ENCODE measurements at places on chromosomes 6 and 20.

- H3K4me3 ChIP-seq, result no peak overlapping the region
- H3K27ac ChIP-seq, result no peak overlapping the region
- peaks cover 38% of the 10 kb centered on the region for H3K4me1 ChIP-seq
- no peak for DNase-seq
- H3K27me3 ChIP-seq, result no peaks in the 10 kb centered on the region
Measured at GRCh38 chr6:43187821-43188220, 5.8 kb downstream of the CUL9 start.

DNA sequence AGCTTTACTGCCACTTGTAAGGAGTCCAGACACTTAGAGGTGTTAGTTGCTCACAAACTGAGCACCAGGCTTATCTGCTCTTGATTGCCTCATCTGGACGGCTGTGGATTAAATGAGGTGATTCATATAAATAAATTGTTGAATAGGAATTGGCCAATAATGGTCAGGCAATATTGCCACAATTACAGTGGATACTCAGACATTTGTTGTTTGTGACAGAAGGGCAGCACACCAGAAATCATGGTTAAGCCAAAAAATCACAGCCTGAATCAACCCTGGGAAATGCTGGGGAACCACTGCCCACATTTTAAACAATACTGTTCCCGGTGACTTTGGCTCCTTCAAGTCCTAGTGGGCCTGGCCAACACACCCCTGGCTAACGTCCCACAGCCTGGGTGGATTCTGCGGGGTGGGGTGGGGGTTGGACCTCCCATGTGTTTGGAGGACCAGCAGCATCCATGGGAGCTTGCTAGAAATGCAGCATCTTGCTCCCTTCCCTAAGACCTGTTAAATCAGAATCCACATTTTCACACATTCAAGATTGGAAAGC lies 29.5 kb upstream of the SPDEF start:
- H3K27me3 ChIP-seq, result no peaks in the 10 kb centered on the region
- H3K4me3 ChIP-seq, result no peak overlapping the region
- H3K27ac ChIP-seq, result no peak overlapping the region
- no peak for DNase-seq
- H3K4me1 ChIP-seq, result peaks cover 19% of the 10 kb centered on the region
- peaks cover 6% of the 10 kb centered on the region for H3K36me3 ChIP-seq

GRCh38 chr6:32436995-32437836 lies 2.5 kb upstream of the HLA-DRA start:
- H3K4me1 ChIP-seq, result peaks cover 22% of the 10 kb centered on the region
- DNase-seq, result no peak
- no peak overlapping the region for H3K27ac ChIP-seq

GRCh38 chr6:108619431-108620197 lies 58.9 kb downstream of the FOXO3 start:
- no peak overlapping the region for H3K4me3 ChIP-seq
- H3K27ac ChIP-seq, result peak overlapping the region; percentile 32
- H3K4me1 ChIP-seq, result peaks cover 69% of the 10 kb centered on the region
- peaks cover 1% of the 10 kb centered on the region for H3K36me3 ChIP-seq

DNA sequence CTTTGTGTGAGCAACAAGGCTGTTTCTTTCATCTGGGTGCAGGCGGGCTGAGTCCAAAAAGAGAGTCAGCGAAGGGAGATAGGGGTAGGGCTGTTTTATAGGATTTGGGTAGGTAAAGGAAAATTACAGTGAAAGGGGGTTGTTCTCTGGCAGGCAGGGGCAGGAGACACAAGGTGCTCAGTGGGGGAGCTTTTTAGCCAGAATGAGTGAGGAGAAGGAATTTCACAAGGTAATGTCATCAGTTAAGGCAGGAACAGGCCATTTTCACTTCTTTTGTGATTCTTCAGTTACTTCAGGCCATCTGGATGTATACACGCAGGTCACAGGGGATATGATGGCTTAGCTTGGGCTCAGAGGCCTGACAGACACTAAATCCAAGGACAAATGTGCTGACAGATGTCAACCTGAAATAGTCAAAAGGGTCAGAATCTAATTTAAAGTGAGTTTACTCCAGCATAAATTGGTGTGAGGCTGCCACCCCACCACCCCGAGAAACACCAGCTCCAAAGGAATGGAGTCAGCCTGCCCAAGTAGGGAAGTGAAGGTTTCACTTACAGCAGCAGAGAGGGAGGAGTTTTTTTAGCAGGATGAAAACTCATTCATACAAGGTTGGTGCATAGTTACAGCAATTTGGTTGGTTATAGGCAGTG lies 560.0 kb upstream of the CDH4 start:
- H3K27ac ChIP-seq, result no peak overlapping the region
- H3K4me1 ChIP-seq, result no peaks in the 10 kb centered on the region
- H3K36me3 ChIP-seq, result peaks cover 4% of the 10 kb centered on the region
- H3K4me3 ChIP-seq, result no peak overlapping the region
- H3K27me3 ChIP-seq, result peaks cover 52% of the 10 kb centered on the region

- no peaks in the 10 kb centered on the region for H3K36me3 ChIP-seq
- H3K27ac ChIP-seq, result no peak overlapping the region
- H3K4me1 ChIP-seq, result no peaks in the 10 kb centered on the region
- no peak overlapping the region for H3K4me3 ChIP-seq
- no peak for DNase-seq
Measured at GRCh38 chr6:113570161-113570560, 287.0 kb upstream of the MARCKS start.

DNA sequence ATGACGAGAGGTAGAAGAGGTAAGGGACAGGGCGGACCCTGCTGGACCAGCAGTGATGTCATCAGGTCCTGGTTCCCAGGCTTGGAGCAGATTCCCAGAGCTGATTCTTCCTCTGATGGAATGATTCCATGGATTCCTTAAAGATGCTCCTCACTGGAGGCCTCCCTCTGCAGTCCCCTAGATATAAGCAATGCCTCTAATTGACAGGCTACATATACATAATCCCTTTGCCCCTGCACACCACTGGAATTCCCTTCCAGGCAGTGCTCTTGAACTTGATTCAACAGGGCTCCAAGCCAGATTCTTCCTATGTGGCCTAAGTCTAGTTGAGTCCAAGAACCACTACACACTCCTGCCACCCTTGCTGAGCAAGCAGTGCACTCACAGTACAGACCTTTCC lies 52.3 kb upstream of the L3MBTL3 start:
- no peak overlapping the region for H3K4me3 ChIP-seq
- no peak overlapping the region for H3K27ac ChIP-seq
- DNase-seq, result no peak
- H3K36me3 ChIP-seq, result no peaks in the 10 kb centered on the region
- H3K27me3 ChIP-seq, result peaks cover 39% of the 10 kb centered on the region
- H3K4me1 ChIP-seq, result no peaks in the 10 kb centered on the region

GRCh38 chr20:47778398-47779354 lies 6.6 kb downstream of the SULF2 start:
- peaks cover 20% of the 10 kb centered on the region for H3K27me3 ChIP-seq
- DNase-seq, result no peak

GRCh38 chr20:54063992-54064676 lies 6.3 kb downstream of the BCAS1 start:
- peaks cover 13% of the 10 kb centered on the region for H3K4me1 ChIP-seq
- peak overlapping the region; percentile 68 for H3K27ac ChIP-seq
- DNase-seq, result peak; percentile 38
- H3K36me3 ChIP-seq, result no peaks in the 10 kb centered on the region

DNA sequence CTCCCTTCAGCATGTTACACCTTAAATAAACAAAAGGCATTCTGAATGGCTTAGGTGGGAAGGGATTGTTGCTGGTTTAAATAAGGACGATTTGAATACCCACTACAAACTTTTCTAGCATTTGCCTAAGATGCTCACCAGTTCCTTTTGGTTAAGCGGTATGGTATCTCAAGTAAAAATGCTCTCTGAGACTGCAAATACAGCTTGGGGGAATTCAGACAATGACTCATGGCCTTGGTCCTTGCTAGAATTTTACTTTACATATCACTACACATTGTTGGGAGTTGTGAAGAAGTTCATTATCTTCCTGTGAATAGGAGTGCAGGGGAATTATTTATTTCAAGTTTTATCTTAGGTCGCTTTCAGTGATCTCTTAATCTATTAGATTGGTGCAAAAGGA lies 670.7 kb downstream of the UTRN start:
- peaks cover 10% of the 10 kb centered on the region for H3K27me3 ChIP-seq
- H3K4me1 ChIP-seq, result no peaks in the 10 kb centered on the region
- peaks cover 1% of the 10 kb centered on the region for H3K36me3 ChIP-seq
- no peak overlapping the region for H3K4me3 ChIP-seq
- H3K27ac ChIP-seq, result no peak overlapping the region

GRCh38 chr6:35392111-35392702 lies 49.8 kb downstream of the PPARD start:
- no peak overlapping the region for H3K4me3 ChIP-seq
- peaks cover 55% of the 10 kb centered on the region for H3K4me1 ChIP-seq
- H3K27ac ChIP-seq, result peak overlapping the region; percentile 10
- no peaks in the 10 kb centered on the region for H3K27me3 ChIP-seq

GRCh38 chr20:17936761-17937732 lies 31.5 kb downstream of the SNX5 start:
- DNase-seq, result no peak
- H3K27me3 ChIP-seq, result peaks cover 6% of the 10 kb centered on the region
- H3K36me3 ChIP-seq, result peaks cover 10% of the 10 kb centered on the region
- peak overlapping the region; percentile 62 for H3K27ac ChIP-seq
- H3K4me3 ChIP-seq, result no peak overlapping the region
- H3K4me1 ChIP-seq, result peaks cover 6% of the 10 kb centered on the region

GRCh38 chr6:44435500-44435899 lies 48.0 kb downstream of the CDC5L start:
- peaks cover 12% of the 10 kb centered on the region for H3K4me1 ChIP-seq
- no peak overlapping the region for H3K27ac ChIP-seq
- no peaks in the 10 kb centered on the region for H3K27me3 ChIP-seq
- H3K4me3 ChIP-seq, result no peak overlapping the region
- DNase-seq, result no peak
- peaks cover 22% of the 10 kb centered on the region for H3K36me3 ChIP-seq

- H3K27me3 ChIP-seq, result no peaks in the 10 kb centered on the region
- H3K36me3 ChIP-seq, result peaks cover 55% of the 10 kb centered on the region
- H3K4me1 ChIP-seq, result no peaks in the 10 kb centered on the region
- H3K27ac ChIP-seq, result no peak overlapping the region
- DNase-seq, result no peak
Measured at GRCh38 chr20:34755367-34755766, 51.2 kb downstream of the TP53INP2 start.

GRCh38 chr20:57259121-57259937 lies 7.1 kb downstream of the BMP7 start:
- no peak overlapping the region for H3K4me3 ChIP-seq
- DNase-seq, result no peak
- no peak overlapping the region for H3K27ac ChIP-seq
- H3K4me1 ChIP-seq, result no peaks in the 10 kb centered on the region
- H3K36me3 ChIP-seq, result no peaks in the 10 kb centered on the region
- peaks cover 90% of the 10 kb centered on the region for H3K27me3 ChIP-seq

- H3K27me3 ChIP-seq, result no peaks in the 10 kb centered on the region
- no peak for DNase-seq
- no peak overlapping the region for H3K4me3 ChIP-seq
- no peak overlapping the region for H3K27ac ChIP-seq
- peaks cover 3% of the 10 kb centered on the region for H3K36me3 ChIP-seq
- peaks cover 8% of the 10 kb centered on the region for H3K4me1 ChIP-seq
Measured at GRCh38 chr20:34546751-34547181, 11.8 kb upstream of the MAP1LC3A start.

DNA sequence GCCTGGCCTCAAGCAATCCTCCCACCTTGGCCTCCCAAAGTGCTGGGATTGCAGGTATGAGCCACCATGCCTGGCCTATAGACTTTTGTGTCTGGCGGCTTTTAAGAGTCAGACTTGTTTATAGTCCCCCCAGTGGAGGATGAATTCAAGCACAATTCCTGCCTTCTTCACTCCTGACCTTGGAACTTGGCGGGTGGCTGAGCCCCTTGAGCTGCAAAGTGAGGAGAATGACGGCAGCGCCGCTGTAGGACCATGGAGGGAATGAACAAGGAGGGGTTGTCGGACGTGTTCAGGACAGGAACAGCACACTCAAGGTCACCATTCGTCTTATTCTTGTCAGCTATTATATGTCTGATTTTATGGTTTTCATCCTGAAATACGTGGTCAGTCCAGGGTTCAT lies 265.4 kb downstream of the CDH4 start:
- H3K4me1 ChIP-seq, result no peaks in the 10 kb centered on the region
- H3K27ac ChIP-seq, result no peak overlapping the region
- H3K36me3 ChIP-seq, result no peaks in the 10 kb centered on the region

DNA sequence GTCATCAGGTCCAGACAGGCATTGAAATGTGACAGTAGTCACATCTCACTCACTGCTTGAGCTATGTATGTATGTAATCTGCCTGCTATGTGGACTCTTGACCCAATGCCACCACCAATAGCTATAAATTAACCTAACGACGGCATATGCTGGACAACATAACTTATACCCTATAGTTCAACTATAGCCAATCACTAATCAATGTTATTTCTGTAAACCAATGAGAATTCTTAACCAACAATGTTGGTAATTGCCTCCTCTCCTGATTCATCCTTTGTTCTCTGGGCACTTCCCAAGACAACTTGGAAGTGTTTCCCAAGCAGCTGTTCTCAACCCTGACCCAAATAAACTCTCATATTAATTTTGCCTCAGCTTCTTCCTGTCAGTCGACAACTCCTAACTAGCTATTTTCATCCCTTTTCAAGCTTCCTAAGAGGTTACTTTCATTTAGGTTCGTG lies 24.1 kb upstream of the SERPINB1 start:
- H3K27me3 ChIP-seq, result no peaks in the 10 kb centered on the region
- no peak overlapping the region for H3K27ac ChIP-seq
- H3K4me3 ChIP-seq, result no peak overlapping the region

DNA sequence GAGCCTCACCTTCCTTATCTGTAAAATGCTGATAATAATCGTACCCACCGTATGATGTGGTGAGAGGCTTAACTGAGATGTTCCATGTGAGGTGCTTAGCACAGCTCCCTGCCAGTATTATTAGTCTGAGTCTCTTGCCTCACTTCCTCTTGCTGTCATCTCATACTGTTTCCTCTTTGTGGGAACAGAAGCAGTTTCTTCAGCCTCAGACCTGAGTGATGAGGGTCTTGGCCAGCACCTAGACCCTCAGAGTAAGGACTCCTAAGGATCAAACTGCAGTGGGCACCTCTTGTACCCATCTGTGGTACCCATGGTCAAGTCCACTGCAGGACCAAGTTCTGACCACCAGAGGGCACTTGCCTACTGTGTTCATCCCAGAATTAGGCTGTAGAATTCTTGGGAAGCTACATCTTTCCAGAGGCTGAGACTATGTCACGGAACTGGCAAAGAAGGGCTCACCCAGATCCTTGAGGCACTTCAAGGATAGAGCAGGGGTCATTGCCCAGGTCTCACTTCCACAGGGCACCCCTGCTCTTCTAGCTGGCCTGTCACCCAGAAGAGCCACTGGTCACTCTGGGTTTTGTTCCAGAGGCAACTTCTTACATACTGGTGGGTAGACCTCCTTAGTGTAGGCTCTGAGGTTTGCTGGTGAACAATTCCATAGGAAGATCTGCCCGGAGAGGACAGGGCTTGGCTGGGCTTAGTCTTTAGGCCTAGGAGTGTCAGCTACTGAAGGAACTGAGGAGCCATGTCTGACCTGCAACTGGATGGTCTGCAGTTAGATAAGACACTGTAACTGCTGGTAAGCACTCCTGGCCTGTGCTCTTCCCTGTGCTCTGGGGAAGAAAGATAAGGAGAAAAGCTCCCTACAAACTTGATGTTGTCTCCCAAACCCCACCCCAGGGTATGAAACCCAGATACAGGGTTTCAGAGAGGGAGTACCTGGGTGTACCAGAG lies 20.6 kb upstream of the SGK2 start:
- H3K27me3 ChIP-seq, result no peaks in the 10 kb centered on the region
- no peak overlapping the region for H3K4me3 ChIP-seq
- peaks cover 4% of the 10 kb centered on the region for H3K36me3 ChIP-seq
- H3K27ac ChIP-seq, result no peak overlapping the region
- peak; percentile 13 for DNase-seq
- H3K4me1 ChIP-seq, result no peaks in the 10 kb centered on the region

Measured in central memory CD8-positive, alpha-beta T cell (primary cell).